ENCODE measurements at places on chromosomes 6 and 20.

DNA sequence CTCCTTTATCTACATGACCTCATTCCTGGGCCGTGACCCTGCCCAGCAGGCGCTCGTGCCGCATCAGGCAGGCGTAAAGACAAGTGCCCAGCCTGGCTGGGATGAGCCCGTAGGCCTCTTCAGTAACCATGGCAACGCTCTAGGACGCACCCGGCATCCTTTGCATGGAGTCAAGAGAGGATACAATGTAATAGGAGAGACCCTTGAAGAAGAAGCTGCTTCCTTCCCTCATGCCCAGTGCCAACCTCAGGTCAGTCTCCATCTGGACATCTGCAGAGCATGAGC is 5.0 kb upstream of the LSM14B start:
- no peak for DNase-seq

- DNase-seq, result no peak
Observed at GRCh38 chr6:123659960-123660748, 23.4 kb upstream of the TRDN start.

- no peak for DNase-seq
Observed at GRCh38 chr6:169640351-169640852, 61.4 kb downstream of the WDR27 start.

DNA sequence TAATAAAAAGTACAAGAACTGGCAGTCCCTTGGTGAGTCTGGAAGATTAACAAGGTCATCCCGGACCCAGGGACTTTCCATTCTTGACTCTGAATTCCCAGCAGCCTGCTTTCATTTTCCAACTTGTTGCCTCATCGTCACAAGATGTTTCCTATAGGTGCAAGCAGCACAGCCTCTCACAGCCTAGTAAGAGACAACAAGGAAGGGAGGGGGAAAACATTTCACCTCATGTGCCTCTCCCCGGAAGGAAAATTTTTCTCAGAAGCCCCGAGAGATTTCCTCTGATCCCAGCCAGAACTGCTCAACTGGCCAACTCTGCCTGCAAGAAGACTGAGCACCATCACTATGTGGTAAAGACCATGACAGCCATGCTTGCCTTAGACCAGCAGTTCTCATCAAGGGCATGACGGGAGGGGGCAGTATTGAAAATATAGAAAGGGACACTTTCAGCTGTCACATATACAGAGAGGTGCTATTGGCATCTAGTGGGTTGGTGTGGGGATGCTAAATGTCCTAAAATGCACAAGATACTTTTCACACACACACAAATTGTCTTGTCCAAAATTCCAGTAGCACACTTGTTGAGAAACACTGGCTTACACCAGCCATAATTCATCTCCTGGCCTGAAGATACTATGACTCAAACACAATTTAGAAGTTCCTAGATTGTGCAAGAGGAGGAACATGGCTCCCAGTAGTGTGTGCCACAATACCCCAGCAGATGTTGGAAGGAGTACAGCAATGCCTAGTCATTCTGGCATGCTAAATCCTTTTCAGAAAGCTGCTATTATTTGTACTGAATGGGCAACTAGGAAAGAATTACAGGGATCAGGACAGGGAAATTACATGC is 10.8 kb upstream of the WTAP start:
- DNase-seq, result no peak

DNA sequence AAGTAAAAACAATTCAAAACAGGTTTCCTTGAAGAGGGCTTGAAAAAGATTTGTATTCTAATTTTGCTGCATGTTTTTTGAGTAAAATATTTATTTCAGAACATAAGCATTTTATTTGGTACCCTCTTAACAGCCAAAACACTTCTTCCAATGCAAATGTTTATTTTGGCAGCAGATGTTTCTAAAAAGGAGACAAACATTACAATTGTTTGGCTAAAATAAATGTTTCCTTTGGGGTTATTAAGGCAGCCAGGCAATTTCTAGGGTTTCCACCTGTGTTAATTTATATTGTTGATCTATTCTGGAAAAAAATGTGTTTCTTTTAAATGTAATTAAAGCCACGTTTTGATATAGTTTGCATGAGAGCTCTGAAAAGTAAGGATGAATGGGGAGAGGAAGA is 56.6 kb downstream of the ARID1B start:
- DNase-seq, result no peak

- DNase-seq, result no peak
Observed at GRCh38 chr20:62696989-62697388, 11.6 kb upstream of the NTSR1 start.

- DNase-seq, result no peak
Observed at GRCh38 chr6:56490993-56491392, 151.7 kb downstream of the DST start.

- no peak for DNase-seq
Observed at GRCh38 chr6:136790411-136791295, 1.6 kb downstream of the MAP3K5 start.

DNA sequence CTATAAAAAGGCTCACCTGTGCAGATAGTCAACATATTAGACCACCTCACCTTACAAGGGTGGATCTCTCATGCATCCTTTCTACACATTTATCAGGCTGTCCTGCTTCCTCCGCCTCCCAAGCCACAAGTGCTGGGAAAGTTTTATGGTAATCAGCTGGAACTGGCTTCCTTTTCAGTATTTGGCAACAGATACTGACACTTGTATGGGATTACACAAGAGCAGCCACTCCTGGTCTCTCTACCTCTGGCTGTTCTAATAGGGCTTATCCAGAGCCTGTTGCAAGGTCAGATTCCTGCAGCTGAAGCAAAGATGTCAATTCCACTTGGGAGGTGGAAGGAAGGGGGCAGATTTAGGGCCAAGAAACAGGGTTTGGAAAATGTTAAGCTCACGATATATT is 503 bp upstream of the GPLD1 start:
- DNase-seq, result no peak

DNA sequence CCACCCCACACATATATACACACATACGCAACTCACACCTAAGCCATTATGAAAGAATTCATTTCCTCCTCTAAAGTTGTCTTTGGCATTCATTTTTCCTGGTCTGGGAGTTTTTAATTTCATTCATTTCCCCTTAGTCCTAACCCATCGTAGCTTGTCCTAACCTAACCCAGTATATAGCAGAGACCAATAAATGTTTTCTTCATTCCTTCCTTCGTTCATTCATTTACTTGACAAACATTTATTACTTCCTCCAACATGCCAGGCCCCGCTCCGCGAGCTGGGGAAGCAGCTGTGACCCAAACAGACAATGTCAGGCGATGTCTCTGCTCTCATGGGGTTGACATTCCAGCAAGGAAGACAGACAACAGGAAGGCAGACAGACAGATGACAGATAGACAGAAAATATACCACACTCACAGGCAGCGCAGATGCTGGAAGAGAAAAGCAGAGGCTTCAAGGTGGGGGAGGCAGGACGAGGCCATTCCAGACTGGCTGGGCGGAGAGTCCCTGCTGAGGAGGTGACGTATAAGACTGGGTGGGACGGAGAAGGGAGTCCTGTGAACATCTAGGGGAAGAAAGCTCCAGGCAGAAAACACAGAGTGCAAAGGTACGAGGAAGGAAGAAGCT is 33.7 kb upstream of the SIRPA start:
- DNase-seq, result no peak
